IMR-90 (cell line): ENCODE measurements at places on chromosomes 3 and 15. TPM values are rescaled to one million over a fixed set of nuclear protein-coding genes. Genes with fewer than 3 reads are reported as not detected.

ANKRD34C gene
- not detected in 2 replicates for total RNA-seq

PRR20G gene
- not detected in 2 replicates for total RNA-seq

STRA6 gene
- not detected in 2 replicates for total RNA-seq

PTPN9 gene
- total RNA-seq, result 20.0 and 26.5 TPM in 2 replicates

LDHAL6B gene
- not detected in 2 replicates for total RNA-seq

SPG21 gene
- 60.8 and 65.3 TPM in 2 replicates for total RNA-seq

FEZF2 gene
- total RNA-seq, result not detected in 2 replicates

SLC28A1 gene
- total RNA-seq, result not detected in 2 replicates

SCG3 gene
- not detected in 2 replicates for total RNA-seq

DAZL gene
- total RNA-seq, result not detected in 2 replicates

SYNPR gene
- total RNA-seq, result not detected in 2 replicates

TIMP4 gene
- 0.54 and 0.56 TPM in 2 replicates for total RNA-seq

IQCF5 gene
- not detected in 2 replicates for total RNA-seq

GASK1A gene
- 0.18 and 0.28 TPM in 2 replicates for total RNA-seq

SPINK8 gene
- not detected in 2 replicates for total RNA-seq

POPDC2 gene
- under 0.01 TPM in 2 replicates for total RNA-seq

SAMD7 gene
- total RNA-seq, result not detected in 2 replicates

TRH gene
- total RNA-seq, result not detected in 2 replicates

ALDH1A3 gene
- total RNA-seq, result 5.0 and 8.6 TPM in 2 replicates

MYL3 gene
- total RNA-seq, result not detected in 2 replicates

EBLN2 gene
- 6.4 and 7.7 TPM in 2 replicates for total RNA-seq

SLC25A26 gene
- total RNA-seq, result 12.7 and 17.5 TPM in 2 replicates

LINGO1 gene
- total RNA-seq, result not detected in 2 replicates

B2M gene
- total RNA-seq, result 716 and 895 TPM in 2 replicates

CSPG4 gene
- 12.4 and 14.7 TPM in 2 replicates for total RNA-seq

SATB1 gene
- 5.3 and 7.5 TPM in 2 replicates for total RNA-seq
